ENCODE measurements at places on chromosomes 12 and 14.

GRCh38 chr12:57983146-57983857, 41.9 kb downstream of the ATP23 start:
- DNase-seq = no peak

GRCh38 chr14:76924371-76925096, 98.3 kb downstream of the LRRC74A start:
- peak; percentile 37 for DNase-seq

DNA sequence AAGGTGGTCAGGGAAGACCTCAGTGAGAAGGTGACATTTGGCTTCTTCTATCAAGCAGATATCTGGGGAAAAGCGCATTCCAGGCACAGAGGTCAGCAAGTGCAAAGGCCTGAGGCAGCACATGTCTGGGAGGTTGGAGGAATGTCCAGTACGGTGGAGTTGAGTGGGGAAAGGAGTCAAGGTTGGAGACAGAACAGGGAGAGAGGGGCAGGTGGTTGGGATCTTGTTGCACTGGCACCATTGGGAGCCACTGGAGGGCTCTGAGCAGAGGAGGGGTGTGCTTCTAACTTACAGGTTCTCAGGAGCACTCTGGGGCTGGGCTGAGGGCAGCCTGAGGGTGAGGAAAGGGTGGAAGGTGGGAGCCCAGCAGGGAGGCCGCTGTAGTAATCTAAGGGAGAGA, 52.1 kb downstream of the EID3 start:
- no peak for DNase-seq

GRCh38 chr12:131829356-131829747, 1.2 kb downstream of the MMP17 start:
- DNase-seq = no peak

DNA sequence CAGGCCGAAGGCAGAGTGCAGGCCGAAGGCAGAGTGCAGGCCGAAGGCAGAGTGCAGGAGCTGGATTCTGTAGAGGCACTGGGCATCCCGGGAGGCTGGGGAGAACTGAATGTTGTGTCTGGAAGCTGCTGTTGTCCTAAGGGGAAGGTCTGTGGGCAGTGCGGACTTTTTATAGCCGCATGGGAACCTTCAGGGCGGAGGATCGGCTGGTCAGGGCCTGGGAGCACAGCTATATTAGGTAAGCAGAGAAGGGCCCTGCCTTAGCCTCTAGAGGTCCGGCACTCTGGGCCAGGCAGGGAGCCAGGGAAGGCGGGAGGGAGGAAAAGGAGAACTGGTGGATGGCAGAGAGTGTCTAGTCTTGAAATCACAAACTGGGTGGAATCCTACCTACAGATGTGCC, 14.2 kb downstream of the CABP1 start:
- DNase-seq = no peak

DNA sequence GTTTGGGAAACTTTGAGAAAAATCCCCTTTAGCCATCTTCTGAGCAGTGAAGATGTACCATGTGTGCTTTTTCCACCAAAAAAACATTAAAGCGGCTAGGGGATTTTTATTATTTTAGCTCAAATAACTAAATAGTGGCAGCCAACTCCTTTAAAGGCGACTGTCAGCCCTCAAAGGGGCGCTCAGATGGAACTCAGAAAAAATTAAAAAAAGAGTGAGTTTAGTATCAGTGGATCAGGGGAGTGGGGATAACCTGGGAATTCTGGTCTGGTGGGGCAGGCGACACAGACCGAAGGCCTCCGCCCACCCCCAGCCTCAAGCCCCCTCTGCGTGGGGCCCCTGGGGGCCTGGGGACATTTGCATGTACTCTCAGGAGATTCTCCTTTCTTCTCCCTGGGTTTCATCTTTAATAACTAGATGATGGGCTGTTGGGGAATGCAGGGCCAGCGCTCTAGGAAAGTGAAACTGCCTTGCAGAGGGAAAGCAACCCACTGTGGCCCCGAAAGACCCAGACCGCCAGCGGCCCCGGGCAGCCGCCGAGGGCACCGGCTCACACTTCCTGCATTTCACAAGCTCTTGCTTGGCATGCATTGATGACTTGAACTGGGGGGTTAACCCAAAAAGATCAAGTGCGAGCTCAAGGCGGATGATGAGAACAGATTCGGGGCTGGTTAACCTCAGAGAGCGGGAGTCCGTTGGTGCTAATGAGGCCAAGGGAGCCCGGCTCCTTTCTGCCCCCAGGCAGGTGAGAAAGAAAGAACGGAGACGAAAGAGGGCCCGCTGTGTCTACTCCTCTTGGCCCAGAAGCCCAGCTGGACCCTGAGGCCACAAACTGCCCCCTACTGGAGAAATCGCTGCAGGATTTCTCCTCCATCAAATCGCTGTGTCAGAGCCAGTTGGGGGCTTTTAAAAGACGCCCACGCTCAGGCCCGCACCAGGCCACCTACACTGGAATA, 7.3 kb upstream of the BATF start:
- DNase-seq = peak; percentile 48

- DNase-seq = no peak
Observed at GRCh38 chr12:112167718-112168525, 42.6 kb downstream of the TRAFD1 start.

DNA sequence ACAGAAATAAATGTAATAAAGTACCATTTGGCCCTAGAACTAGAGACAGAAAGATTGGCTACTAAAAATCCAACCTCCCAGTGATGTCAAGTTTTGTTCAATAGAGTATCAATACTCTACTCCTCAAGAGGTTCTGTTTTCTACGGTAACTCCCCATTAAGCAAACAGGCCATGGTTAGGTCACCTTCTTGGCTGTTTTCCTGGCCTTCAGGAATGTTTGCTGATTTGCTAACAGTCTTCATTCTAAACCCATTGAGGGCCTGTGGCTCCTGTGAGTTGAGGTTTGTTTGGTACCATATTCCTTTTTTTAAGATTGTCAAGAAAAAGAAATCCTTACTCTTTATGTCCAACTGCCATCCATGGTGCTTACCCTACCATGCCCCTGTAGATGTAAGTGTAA, 1022.0 kb upstream of the TMEM132C start:
- no peak for DNase-seq

- no peak for DNase-seq
Observed at GRCh38 chr14:25041484-25041883, 8.5 kb downstream of the STXBP6 start.

DNA sequence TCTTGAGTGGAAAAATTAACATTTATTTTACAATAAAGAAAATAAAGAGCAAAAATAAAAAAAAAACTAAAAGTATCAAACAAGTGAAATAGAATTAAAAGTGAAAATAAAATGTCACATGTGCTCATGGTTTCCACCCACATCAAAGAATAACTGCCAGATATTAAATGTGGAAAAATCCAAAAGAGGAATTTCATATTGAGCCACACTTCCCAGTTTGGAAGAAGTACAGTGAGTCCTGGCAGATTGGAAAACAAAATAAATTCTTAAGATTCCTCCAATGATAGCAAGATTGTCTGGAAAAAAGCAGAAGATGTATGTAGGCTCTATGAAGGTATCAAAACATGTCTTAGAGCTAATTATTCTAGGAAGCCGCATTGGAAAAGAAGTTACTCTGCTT, 1019.5 kb downstream of the SLC6A15 start:
- no peak for DNase-seq

- peak; percentile 54 for DNase-seq
Observed at GRCh38 chr14:104676694-104677511, 12.5 kb upstream of the INF2 start.

DNA sequence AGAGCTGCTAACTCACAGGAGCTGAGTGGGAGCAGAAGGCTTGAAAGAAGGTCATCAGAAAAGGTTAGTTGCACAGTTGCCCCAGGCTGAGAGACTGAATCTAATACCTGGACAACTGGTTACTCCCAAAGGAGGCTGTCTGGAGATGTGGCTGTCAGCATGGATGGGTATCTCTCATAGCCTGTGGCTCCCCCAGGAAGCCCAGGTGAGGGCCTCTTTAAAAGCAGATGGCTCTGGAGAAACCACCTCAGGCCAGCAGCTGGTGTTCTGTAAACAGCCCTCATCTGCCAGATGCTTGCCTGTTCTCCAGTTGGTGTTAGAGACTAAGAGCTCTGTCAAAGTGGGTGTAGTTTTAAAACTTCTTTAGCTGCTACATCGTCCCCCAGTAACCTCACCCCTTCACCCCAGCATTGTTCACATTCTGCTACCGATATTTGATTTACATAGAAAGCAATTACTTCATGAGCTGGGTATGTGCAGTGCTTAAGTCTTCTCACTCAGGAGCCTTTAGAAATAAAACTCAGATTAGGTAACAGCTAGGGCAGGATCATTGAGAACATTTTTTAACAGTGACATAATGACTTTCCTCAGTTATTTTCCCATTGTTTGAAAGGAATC, 25.8 kb downstream of the DACT1 start:
- no peak for DNase-seq

DNA sequence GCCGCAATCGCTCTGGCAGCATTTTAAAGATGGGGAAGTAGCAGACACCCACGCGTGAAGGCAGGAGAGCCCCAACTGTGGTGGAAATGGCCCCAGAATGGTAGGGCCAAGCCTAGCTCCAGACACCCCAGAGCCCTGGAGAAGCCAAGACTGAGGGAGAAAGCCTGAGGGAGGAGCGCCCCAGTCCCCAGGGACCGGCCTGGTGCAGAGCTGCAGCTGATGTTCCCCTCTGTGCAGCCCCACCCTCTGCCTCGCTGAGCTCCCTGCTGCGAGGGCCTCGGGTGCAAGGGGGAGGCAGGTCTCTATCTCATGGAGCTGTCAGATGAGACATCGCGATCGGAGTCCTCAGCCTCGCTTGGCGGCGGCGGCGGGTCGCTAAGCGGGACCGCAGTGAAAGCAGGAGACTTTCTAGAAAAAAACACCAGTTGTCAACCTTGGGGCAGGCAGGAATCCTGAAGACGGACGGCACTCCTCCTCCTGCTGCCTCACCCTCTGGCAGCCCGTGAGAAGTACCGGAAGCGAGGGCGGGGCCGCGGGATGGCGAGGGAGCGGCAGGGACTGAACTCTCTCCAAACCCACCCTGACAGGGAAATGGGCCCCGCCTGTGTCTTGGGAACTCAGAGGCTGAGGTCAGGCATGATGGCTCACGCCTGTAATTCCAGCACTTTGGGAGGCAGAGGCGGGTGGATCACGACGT, 6.0 kb downstream of the GAPDH start:
- peak; percentile 52 for DNase-seq

GRCh38 chr12:2652401-2653081, 142.2 kb upstream of the FKBP4 start:
- DNase-seq = no peak

DNA sequence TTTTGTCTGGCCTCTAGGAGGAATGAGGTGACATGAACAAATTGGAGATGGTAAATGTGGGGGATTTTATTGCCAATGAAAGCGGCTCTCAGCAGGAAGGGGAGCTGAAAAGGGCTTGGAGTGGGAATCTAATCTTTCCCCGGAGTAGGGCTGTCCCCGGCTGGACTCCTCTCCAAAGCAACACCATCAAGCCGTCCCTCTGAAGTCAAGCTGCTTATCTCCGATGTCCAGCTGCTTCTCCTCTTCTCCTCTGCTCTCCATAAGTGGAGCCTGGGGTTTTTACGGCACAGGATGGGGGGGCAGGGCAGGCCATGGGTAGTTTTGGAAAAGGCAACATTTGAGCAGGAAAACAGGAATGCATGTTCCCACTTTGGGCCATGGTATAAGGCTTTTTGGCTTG, 113.5 kb downstream of the TMEM132D start:
- DNase-seq = no peak

DNA sequence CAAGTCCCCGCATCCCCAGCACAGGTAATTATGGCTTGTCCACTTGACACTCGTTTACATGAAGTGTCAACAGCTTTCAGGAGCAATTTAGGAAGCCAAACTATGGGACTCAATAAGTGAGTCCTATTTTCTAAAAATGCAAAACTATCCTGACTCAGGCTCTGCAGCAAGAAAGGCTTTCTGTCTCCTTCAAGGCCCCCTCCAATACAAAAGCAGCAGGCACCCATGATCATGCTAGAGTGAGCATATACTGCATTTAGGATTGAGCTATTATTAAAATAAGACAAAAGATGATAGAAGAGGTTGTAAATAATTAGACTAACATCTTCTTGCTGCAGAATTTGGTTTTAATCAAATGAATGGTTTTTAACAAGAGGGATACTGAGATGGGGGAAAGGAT, 3.2 kb downstream of the SIX6 start:
- no peak for DNase-seq

DNA sequence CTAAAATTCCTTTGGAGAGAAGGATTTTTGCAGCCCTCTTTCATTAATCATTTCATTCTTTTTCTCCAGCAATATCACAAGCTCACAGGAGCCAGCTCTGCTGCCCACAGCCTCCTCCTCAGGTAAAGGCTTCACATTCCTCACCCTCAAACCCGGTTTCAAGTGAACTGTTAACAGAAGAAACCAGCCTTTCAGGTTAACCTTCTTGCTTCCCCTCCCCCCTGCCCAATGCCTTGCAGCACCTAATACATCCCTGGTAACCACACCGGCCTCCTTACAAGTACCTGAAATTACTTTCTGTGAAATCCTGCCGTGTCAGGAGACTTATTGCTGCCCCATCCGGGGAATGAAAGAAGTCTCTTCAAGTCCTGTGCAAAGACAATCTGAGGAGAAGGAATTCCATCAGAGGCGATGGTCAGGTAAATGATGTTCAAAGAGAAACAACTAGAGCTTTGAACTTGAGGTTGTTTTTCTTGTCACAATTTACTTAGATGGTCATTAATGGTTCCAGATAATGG, 111.2 kb downstream of the MYRFL start:
- DNase-seq = no peak

GRCh38 chr14:67232066-67232465, 9.2 kb upstream of the PALS1 start:
- no peak for DNase-seq

DNA sequence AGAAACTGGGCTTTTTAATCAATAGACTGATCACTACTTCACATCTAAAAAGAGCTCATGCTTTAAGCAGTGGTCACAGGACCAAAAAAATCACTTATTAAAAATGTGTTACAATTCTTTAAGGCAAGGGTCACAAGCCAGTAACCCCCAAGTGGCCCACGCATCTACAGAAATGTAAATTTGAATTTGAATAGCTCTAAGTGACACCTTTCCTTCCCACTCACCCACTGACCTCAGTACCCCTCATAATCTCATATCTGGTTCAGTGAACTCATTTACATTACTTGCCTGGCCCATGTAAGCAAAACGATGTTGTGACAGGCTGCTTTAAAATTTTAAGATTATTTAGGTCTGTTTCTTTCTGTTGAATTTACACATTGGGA, 27.4 kb downstream of the NELL2 start:
- DNase-seq = no peak

GRCh38 chr12:113245695-113246477, 24.6 kb downstream of the TPCN1 start:
- no peak for DNase-seq

GRCh38 chr12:108156717-108157116, 27.6 kb downstream of the WSCD2 start:
- no peak for DNase-seq

Data from stimulated activated CD4-positive, alpha-beta T cell treated with anti-CD3 and anti-CD28 coated beads, Interleukin-1b, Interleukin-23, amount 100 ng/mL, for 48 hours (primary cell).